Right renal cortex interstitium (tissue), 3 donors: ENCODE measurements at places on chromosomes 2 and 18.

DNA sequence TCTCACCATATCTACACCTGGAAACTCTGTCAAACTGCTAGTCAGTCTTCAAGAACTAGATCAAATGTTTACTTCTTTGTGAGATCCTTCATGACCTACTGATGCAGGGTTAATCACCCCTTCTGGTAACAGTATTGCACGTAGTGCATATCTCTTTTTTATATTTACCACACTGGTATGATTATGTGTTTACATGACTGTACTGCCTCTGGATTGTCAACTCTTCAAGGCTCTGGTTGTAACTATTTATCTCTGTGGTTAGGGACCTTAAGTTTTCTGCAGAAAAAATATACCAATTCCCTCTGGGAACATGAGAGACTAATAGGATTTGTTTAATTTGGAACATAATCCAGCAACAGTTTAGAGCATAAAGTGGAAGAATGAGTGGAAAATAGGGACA is 135.5 kb downstream of the PDE1A start:
- DNase-seq: no peak

- DNase-seq: no peak
Measured at GRCh38 chr2:90069290-90069894, 1377.9 kb downstream of the RPIA start.

- no peak for DNase-seq
Measured at GRCh38 chr2:148570989-148571388, 73.6 kb upstream of the EPC2 start.

- DNase-seq: no peak
Measured at GRCh38 chr2:120255986-120256650, 3.5 kb downstream of the RALB start.

- DNase-seq: no peak
Measured at GRCh38 chr2:149383340-149383739, 53.0 kb downstream of the LYPD6 start.
